ENCODE measurements at places on chromosomes 6 and 20.

- DNase-seq, result no peak
Observed at GRCh38 chr20:35791821-35792220, 20.0 kb downstream of the PHF20 start.

DNA sequence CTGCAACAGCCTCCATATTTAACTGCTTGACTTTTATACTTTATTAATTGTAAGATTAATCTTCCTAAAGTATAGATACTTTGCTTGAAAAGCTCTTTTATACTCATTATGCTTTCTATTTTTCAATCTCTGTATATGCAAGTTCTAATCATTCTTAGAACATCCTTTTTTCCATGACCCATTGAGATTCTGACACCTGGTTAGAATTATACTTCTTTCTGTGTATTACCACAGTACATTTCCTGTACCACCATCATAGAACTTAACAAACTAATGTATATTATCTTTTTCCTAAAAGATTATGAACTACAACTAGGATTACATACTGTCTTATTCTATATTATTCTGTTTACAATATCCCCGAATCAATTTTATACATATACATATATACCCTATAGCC, 13.5 kb downstream of the SERINC1 start:
- no peak for DNase-seq

GRCh38 chr6:5278565-5279120, 17.3 kb downstream of the FARS2 start:
- no peak for DNase-seq

GRCh38 chr20:47392721-47393073, 36.2 kb upstream of the ZMYND8 start:
- DNase-seq, result no peak

- no peak for DNase-seq
Observed at GRCh38 chr6:14765106-14765505, 480.8 kb upstream of the JARID2 start.

GRCh38 chr6:53306819-53307347, 41.9 kb downstream of the ELOVL5 start:
- no peak for DNase-seq

- DNase-seq, result no peak
Observed at GRCh38 chr6:48057601-48058000, 53.4 kb downstream of the PTCHD4 start.
